Motor neuron (in vitro differentiated cells): ENCODE measurements at places on chromosomes 1 and 21.
A peak's percentile ranks its signal among the peaks of the same experiment; 100 is the strongest.

DNA sequence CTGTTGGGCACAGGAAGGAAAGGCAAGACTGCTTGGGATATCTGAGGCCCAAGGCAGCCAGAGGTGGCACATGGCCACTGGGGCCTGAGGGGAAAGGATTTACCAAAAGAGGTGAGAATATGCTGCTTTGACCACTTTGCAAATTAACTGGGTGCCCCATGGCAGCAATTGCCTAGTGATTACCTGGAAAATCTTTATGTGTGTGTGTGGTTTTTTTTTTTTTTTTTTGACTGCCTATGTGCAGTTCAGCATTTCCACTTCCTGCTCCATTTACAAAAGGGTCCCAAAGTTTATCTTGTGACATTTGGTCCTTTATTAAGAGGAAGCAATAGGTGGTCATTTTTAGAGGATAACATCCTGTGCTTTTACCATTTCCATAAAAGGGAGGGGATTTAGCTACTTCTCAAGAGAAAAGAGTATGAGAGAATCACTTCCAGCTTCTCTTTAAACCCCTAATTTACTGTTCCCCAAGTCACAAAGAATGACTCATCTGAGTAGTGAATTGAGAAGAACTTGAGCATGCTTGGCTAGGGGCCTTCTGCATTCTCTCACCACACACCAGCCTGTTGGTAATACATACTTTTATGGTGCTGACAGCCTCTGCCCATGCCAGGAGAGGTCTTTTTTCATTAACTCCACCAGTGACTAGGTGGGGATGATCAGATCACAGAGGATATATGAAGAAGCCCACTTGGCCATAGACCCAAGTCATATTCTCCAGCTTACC is 52.1 kb downstream of the SYDE2 start:
- ATAC-seq: no peak

DNA sequence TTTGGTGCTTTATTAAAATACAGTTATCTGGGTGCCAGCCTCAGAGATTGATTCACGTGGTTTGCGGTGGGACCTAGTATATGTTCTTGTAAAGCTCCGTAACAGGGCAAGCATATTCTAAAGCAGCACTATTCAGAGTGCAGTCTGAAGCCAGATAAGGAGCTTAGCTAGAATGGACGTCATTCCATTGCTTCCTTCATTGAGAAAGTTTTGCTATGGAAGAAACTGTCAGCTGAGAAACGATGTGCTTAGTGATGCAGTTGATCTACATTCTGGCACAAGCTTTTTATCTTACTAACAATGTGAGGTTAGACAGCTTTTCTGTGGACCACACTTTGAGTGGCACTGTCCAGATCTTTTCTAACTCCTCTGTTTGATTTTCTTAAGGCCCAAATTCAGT is 26.2 kb downstream of the SLC44A3 start:
- ATAC-seq: peak; percentile 16

- ATAC-seq: no peak
Observed at GRCh38 chr1:197980457-197980856, 63.3 kb downstream of the LHX9 start.

- no peak for ATAC-seq
Observed at GRCh38 chr21:43365611-43366426, 61.1 kb downstream of the SIK1 start.

- peak; percentile 9 for ATAC-seq
Observed at GRCh38 chr1:50968821-50969610, 1.0 kb upstream of the CDKN2C start.

- no peak for ATAC-seq
Observed at GRCh38 chr1:21875621-21876063, 61.5 kb downstream of the HSPG2 start.

- no peak for ATAC-seq
Observed at GRCh38 chr21:45373991-45374816, 30.8 kb upstream of the COL18A1 start.

DNA sequence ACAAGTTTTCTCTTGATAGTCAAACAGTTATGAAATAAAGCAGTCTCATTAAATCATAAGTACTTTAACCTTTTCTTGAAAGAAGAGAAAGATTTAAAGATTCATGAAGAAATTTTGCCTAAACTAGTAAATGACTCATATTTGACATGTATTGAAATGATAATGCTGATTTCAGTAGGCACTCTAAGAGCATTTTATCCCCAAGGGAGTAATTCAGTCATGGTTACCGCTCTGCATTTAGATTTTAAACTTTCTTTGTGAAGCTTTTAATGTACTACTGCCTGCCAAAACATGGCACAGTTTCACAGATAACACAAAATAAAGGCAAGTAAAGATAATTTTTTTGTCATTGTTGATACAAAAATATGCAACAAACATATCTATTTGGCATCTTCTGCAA is 6.8 kb downstream of the USH2A start:
- no peak for ATAC-seq

DNA sequence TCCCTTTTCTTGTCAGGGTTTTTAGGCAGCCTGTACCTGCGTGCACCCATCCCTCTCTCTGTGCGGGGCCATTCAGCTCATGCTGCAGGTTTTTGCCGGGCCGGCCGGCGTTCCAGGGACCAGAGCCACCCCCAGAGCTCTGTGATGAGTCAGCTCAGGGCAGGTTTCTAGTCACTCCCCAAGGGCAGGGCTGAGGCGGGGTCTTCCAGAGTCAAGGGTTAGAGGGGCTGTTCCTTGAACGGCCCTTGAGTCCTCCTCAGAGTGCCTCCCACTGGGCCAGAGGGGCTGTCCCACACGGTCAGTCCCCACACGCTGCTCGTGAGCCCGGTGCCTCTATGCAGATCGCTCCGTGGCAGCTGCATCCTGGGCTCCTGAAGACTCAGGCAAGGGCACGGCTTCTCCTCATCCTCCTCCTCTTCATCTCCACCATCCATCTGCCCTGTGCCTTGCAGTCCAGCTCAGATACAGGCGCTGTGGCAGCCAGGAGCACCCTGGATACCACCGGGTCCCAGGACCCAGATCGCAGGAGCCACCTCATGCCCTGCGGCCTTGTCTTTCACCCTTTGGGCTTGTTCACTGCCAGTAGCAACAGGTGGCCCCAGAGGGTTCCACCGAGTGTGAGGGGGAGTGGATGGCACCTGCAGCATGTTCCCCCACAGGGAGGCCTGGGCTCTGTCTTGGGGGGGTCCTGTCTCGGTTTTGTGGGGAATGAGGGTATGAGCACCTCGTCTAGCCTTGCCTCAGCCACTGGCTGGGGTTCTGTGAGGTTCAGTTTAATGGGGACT is 17.4 kb downstream of the SLX9 start:
- ATAC-seq: no peak

GRCh38 chr21:33230545-33231324 is 997 bp downstream of the IFNAR2 start:
- ATAC-seq: peak; percentile 58

DNA sequence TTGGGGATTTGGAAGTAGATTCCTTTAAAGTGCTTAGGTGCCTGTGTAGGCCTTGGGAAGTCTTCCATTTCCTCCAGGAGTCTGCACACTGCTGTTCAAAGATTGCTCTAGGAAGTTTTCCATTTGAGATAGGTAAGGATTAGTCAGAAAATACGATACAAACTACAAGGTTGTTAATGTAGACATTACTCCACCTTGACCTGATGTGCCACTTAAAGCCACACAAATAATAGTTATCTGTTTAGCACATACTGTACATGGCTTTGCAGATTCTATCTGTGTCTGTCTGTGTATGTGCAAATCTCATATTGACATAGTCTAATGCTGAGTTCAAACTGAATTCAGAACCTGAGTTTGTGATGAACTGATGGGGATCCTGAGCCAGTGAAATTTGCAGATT is 118.4 kb downstream of the RHOU start:
- peak; percentile 34 for ATAC-seq

DNA sequence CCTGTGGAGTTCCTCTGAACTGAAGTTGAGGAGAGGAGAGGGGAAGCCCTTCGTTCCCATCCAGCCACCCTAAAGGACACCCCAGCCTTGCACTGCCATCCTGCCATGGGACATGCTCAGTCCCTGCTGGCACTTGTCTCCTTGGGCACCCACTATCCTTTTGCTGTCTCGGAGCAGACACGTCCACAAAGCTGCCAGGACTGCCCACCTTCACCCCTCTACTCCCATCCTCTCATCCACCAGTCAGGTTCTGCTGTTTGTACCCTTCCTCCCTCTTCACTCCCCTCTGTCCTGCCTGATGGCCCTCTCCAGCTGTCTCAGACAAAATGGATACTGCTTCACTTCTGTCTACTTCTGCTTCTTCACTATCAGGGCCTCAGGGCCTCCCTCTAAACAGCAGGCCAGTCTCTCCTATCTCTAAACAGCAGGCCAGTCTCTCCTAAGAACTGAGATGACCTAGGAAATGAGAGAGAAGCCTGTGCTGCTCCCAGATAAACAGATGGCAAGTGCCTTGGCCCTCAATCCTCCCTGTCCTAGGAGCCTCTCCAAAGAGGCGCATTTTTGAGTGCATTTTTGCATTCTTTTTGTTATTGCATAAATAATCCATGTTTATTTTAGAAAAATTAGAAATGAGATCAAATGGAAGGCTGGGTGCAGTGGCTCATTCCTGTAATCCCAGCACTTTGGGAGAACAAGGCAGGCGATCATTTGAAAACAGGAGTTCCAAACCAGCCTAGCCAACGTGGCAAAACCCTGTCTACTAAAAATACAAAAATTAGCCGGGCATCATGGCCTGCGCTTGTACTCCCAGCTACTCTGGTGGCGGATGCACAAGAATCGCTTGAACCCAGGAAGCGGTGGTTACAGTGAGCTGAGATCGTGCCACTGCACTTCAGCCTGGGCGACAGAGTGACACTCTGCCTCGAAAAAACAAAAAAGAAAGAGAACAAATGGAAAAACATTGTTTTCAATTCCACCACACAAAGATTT is 4.4 kb upstream of the PYCR2 start:
- ATAC-seq: no peak

DNA sequence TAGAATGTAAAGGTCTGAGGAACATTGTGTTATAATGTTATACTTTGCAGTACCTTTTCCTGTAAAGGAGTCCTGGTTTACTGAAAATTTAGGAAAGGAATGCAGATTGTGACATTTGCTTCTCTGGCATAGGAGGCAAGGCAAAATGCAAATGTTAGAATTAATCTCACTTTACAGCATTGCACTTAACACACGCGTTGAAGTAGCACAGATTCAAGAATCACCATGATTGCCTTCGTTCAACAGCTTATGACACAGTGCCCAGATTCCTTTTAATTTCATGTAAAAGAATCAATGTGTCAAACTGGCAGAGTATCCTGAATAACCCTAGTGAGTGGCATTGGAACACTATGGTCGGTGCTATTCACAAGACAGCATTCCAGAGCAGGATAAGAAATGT is 47.4 kb downstream of the RGS7 start:
- ATAC-seq: no peak

DNA sequence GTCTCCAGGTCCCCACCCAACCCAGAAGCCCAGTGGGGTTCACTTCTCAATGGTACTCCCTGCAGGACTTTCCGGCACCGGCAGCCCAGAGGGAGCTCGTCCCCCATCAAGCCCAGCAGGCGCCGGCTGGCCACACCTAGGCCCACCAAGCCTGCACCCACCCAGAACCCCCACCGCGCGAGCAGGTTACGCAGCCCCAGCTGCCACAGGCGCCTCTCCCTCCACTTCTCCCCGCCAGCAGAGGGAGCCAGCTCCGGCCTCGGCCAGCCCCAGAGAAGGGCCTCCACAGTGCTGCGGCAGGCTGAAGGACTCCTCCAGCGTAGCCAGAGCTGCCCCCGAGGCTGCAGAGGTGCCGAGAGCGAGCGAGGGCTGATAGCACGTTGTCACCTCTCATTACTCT is 722.3 kb downstream of the PLA2G4A start:
- ATAC-seq: no peak

DNA sequence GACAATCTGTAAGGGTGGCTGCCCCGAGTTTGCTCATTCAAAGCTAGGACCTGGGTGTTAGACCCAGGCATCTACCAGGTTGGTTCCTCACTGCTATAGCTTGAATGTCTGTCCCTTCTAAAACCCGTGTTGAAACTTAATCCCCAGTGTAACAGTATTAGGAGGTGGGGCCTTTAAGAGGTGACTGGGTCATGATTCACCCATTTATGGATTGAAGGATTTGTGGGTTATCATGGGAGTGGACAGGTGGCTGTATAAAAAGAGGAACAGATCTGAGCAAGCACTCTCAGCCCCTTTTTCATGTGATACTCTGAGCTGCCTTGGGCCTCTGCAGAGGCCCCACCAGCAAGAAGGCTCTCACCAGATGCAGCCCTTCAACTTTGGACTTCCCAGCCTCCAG is 29.4 kb downstream of the PSMG1 start:
- no peak for ATAC-seq

DNA sequence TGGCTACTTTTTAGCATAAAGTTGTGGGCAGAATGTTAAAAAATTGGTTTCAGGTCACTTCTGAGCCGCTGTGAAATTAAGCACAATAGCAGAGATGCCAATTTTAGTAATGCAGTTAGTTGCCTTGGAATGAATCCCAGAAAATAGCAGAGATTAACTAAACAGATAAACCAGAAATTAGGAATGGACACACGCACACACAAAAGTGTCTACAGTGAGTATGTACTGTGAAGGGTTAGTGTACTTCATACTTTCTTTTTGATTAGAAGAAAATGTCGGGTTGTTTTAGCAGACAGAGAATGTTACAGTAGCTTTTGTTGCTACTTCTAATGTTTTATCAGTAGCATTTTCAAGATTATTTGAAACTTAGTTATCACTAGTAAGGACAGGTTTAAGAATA is 106.7 kb downstream of the LEPR start:
- ATAC-seq: no peak

DNA sequence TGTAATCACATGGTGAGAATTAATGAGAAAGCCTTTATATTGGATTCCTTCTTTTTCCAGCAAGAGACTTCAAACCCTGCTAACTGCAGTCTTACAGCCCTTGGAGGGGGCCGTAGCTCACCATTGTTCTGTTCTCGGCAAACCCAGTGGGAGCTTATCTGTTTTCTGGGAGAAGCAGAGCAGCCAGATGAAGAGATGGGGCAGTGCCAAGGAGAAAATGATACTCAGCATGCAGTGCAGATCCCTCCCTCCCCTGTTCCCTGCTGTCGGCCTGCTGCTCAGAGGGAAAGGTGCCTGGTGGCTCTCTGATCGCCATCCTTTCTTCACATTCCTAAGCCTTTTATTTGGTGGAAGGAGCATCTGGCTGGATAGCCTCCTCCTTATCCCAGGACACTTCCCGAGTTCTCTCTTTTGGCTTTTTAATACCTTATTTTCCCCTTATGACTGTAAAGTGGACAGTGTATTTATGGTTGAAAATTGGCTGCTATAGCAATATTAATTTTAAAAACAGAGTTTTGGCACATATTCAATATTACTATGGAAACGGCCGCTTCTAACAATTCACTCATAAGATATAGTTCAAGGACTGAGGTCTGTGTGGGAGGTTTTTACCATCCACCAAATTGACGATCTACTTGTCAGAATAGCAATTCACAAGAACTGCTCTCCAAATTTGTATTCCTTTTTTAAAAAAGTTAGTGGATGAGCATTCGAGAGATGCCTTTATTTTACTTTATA is 203.4 kb downstream of the CRB1 start:
- peak; percentile 67 for ATAC-seq

DNA sequence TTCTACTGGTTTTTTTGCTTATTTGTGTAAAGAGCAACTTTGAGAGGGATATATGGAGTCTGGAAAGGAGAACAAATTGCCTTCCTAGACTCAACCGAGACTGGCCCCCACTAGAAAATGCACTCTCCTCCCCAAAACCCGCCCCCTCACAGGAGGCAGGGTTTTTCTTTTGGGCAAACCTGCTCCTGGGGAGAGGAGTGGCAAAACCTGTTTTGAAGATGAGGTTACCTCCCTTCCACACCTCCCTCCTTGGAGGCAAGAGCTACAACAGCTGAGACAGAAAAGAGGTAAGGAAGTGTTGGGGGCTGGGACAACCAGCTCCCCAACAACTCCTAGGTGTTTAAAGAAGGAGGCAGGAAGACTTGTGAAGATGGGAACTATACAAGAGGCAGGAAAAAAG is at the start of gene BNIPL:
BNIPL (plus strand) TSS at position 231 of the 400 bp plus-strand sequence; CDS start at position 371, 140 bp downstream.
- no peak for ATAC-seq

GRCh38 chr1:200428482-200429205 is 18.8 kb upstream of the ZNF281 start:
- no peak for ATAC-seq
